ENCODE measurements at places on chromosomes 16 and 17. TPM values are rescaled to one million over a fixed set of nuclear protein-coding genes. Genes with fewer than 3 reads are reported as not detected.

Gene CBFB
- total RNA-seq: 8.2 TPM

Gene CACNB1
- total RNA-seq: 3.4 TPM

Gene CACNA1H
- total RNA-seq: 9.7 TPM

Gene DNAI2
- total RNA-seq: not detected

Gene TEX19
- 1.9 TPM for total RNA-seq

Gene MYH2
- not detected for total RNA-seq

Gene CCL15
- total RNA-seq: not detected

Gene KRT33B
- total RNA-seq: not detected

Gene GSDMA
- total RNA-seq: not detected

Gene RGS11
- 3.6 TPM for total RNA-seq

DNA sequence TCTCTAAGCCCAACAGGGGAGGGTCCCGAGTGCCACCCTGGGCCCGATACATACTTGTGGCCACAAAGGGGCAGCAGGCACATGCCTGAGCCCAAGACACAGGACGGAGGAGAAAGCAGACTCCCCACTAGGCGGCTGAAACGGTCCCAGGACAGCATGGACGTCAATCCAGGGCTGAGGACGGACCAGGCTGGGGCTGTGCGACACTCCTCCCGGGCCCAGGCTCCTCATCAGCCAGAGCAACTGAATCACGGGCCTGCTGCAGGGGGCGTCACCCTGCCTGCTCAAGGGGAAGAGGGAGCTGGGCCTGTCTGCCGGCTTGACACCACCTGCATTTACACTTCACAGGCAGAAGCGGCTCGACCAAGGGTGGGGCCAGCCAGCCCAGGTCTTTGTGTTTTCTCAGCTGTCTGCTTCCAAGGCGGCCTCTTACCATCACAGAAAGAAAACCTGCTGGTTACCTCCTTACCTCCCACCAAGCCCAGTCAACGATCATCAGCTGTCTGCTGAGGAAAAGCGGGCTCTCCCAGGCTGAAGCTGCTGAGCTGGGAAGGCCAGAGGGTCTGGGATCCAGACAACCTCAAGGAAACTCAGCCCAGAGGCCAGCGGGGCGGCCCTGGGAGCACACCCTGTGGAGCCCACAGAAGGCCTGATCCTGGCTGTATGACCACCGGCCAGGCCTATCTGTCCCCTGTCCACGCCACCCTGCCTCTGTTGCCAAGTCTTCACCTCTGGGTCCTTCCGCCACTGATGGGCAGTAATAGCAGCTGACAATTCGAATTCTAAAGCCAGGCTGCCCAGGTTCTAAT lies 26.4 kb downstream of the KIFC3 start:
- no peak for DNase-seq

DNA sequence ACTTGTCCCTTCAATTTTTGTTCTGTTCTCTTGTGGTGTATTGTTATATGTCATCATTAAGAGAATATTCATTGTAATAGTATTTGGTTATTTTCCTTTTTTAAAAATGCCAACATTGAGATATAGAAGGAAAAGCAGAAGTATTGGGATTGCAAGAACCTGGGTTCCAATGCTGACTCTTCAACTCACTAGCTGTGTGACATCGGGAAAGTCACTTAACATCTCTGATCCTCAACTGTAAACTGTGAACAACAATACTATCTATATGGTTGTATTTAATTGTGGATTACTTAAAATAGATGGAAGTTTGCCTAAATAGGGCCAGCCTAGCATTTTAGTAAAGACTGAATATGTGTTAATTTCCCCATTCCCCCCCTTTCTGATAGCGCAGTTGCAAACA lies 55.8 kb downstream of the TMEM186 start:
- no peak for DNase-seq

DNA sequence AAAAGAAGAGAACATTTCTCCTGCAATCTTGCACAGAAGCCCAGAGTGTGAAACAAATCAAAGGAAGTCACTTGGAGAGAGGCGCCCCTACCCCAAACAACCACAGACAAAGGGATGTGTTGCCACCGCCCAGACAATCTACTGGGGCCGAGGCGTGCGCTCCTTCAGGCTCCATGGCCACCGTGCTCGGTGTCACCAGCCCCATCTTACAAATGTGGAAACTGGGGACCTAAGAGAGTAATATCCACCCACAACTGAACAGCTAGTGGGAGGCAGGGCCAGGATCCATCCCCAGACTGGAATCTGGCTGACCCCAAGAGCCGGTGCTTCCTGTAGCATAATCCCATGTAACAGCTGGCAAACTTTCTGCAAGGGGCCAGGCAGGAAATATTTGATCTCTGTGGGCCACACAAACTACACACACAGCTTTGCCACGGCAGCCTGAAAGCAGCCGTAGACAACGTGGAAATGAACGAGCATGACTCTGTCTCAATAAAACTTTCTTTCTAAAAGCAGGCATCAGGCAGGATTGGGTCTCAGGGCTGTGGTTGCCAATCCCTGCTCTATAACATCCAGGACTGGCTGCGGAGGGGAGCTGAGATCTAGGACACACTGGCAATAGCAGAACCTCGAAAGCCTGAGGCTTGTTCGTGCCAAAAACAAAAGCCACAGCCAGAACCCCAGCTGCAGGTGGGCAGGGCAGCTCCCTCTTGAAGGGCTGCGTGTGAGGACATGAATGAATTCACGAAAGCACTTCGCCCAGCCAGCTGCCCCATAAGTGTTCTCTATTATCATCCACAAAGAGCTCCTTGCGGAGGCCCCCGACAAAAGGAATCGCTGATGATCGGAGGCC lies 26.6 kb upstream of the GINS2 start:
- no peak for DNase-seq

- DNase-seq: no peak
Measured at GRCh38 chr16:4365014-4365406, 6.6 kb upstream of the VASN start.

DNA sequence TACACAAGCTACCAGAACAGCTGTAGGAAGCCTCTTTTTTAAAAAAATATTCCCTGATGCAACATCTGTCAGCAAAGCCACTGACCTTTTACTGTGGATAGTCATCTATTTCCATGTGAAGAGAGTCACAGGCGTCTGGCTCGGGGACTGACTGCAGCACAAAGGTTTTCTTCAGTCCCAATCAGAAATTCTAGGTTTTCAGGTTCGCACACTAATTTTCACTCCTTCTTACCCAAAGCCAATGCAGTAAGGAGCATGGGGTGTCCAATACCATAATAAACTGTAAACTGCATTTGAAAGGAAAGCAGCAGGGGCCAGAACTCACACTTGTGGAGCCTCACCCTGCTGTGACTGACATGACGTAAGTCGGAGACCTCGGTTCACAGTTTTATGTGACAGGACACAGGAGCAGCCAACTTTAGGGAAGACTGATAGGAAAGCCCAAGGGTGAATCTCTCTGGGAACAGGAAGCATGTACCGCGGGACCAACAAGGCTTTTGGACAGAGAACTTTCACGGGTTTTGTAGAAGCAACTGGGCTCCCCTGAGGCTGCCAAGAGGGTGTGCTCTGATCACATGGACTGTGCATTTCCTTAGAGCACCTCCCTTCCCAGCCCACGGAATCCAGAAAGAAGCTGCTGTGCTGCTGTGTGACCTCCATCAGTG lies 9.1 kb upstream of the TMEM100 start:
- DNase-seq: no peak

GRCh38 chr16:178668-179015 lies 1.6 kb upstream of the HBQ1 start:
- DNase-seq: no peak

DNA sequence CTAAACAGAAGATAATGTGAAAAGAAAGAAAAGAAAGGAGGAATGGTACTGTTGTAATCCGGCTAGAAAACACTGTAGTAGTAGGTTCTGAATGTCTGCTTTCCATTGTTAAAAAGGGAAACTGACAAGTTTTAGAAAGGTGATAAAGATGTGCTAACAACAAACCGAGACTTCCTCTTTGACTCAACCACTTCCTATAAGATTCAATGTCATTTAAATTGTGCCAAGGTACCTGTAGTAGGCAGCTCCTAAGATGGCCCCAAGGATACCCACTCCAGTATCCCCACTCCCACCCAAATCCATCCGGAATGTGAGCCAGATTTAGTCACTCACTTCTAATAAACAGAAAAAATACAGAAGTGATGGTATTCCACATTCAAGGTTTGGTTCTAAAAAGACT lies 31.2 kb downstream of the XYLT1 start:
- DNase-seq: no peak

GRCh38 chr16:2904922-2905240 lies 6.8 kb upstream of the FLYWCH1 start:
- DNase-seq: no peak

GRCh38 chr16:60302261-60302660 lies 1568.1 kb upstream of the GOT2 start:
- no peak for DNase-seq

GRCh38 chr17:76659928-76660655 lies 16.5 kb upstream of the ST6GALNAC1 start:
- peak; percentile 84 for DNase-seq

GRCh38 chr17:12959441-12959840 lies 58.4 kb downstream of the ELAC2 start:
- DNase-seq: peak; percentile 67

DNA sequence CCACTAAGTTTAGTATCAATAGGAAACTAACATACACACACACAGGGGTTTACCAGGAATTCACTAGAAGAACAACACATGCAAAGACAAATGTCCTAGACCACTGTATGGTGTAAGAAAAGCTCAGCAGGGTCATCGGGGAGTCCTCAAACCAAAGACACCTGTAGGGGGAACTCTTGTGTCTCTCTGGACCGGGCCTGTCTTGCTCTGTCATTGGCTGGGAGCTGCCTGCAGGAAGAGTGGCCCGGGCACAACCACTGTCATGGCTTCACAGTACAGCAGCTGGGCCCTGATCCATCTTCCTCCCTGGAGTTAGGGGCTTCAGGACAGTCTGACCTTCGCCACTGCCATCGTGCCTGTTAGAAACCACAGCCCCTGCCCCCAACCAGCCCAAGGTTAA lies 263.6 kb upstream of the DYNLRB2 start:
- DNase-seq: no peak

- DNase-seq: no peak
Measured at GRCh38 chr16:84763164-84763563, 56.6 kb upstream of the CRISPLD2 start.
